PC-3 (cell line): ENCODE measurements at places on chromosomes 12 and 14. TPM values are rescaled to one million over a fixed set of nuclear protein-coding genes. Genes with fewer than 3 reads are reported as not detected.

SPTSSA gene
- 8.7 and 14.0 TPM in 2 replicates for total RNA-seq

SAMD15 gene
- 1.2 and 6.2 TPM in 2 replicates for total RNA-seq

ACOT6 gene
- total RNA-seq: not detected in 2 replicates

CPNE6 gene
- not detected in 2 replicates for total RNA-seq
